NCI-H1048 (cell line): ENCODE measurements at places on chromosomes 1 and 21.

- no peak for DNase-seq
Observed at GRCh38 chr21:36104317-36105300, 30.3 kb upstream of the CBR3 start.

GRCh38 chr1:96238426-96238825 is 483.2 kb upstream of the PTBP2 start:
- no peak for DNase-seq

GRCh38 chr1:93756657-93757056 is 75.0 kb upstream of the BCAR3 start:
- DNase-seq = no peak

DNA sequence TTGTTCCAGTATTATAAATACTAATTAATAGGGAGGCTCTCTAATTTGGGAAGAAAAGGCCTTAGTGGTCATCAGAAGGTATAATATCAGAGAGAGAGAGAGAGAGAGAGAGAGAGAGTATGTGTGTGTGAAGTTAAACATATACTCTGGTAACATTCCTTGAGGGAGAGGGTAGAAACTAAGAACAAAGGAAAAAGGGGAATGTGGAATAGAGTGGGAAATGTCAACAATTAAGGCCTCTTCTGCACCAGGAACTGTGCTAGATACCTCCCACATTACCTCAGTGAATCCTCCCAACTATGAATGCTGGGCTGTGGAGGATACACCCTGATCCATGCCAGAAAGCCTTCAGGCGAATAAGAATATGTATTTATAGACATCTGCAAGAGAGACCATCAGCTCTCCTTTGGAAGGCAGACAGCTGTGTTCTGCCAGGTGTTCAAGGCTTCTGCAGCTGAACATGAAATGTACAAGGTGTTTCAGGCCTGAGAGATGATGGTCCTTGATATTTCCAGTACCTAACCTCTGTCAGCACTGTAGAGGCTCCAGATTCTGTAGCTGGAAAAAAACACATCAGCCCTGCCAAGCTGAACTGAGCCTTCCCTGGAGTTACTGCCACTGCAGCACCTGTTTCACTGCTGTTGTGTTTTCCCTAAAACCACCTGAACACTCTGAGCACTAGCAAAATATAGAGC is 29.1 kb downstream of the TBX15 start:
- no peak for DNase-seq

DNA sequence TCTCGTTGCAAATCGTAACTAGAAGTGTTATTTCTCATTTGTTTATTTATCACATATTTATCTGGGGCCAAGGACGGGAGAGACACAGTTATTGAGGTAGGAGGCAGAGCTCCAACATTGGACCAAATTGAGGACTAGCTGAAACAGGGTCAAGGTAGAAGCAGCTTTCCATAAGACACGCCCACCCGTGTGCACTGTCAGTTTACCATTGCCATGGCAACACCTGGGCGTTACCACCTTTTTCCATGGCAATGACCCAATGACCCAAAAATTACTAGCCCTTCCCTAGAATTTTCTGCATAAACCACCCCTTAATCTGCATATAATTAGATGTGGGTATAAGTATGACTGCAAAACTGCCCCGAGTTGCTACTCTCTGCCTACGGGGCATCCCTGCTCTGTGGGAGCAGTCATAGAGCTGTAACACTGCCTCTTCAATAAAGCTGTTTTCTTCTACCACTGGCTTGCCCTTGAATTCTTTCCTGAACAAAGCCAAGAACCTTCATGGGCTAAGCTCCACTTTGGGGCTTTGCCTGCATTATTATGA is 72.7 kb downstream of the FBXO2 start:
- no peak for DNase-seq

- no peak for DNase-seq
Observed at GRCh38 chr1:158813164-158813563, 18.0 kb upstream of the MNDA start.

GRCh38 chr21:37367336-37367702 is 746 bp downstream of the DYRK1A start:
- no peak for DNase-seq

GRCh38 chr21:14533499-14534428 is 12.4 kb downstream of the SAMSN1 start:
- DNase-seq = no peak

- no peak for DNase-seq
Observed at GRCh38 chr1:112358061-112358770, 37.8 kb upstream of the CTTNBP2NL start.

DNA sequence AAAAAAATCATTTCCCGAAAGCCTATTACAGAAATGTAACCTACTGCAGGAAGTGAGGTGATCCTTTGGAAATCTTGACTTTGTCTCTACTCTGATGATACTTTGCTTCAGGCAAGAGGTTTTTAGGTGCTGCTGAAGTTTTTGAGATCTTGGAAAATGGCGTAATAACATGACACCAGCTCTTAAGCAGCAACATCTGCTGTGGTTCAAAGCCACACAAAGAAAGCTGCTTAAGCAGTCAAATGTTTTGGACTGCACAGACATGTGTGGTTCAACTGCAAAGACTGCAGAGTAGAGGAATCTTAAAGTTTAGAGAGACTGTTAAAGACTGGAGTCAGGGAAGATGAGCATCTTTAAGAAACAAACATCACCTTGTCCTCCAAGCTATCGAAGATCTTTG is 139.0 kb downstream of the RASAL2 start:
- DNase-seq = no peak

DNA sequence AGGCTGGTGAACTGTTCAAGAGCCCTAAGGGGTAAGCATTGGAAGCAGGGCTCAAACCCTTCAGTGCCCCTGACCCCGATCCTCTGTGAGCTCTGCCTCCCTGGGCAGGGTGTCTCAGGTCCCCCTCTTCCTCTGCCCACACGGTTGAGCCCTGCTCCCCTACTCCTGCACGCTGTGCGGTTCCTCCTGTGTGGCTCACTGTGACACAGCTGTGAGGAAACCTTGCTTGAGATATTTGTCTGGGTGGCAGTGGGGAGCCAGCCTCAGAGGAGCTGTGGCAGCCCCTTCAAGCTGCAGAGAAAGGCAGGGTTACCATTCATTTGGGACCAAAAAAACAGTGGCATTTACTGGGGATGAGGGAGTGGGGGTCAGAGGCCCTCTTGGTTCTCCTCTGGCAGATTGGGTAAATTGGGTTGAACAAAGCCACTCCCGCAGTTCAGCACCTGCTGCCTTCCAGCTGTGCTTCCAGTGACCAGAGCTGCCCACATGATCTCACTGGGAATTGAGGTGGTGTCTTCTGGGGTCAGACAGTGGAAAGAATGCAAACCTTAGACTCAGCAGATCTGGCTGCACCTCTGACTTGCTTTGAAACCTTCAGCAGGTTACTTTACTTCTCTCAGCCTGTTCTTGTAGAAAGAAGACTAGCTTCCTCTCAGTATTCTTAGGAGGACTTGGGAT is 60.6 kb upstream of the CD1D start:
- DNase-seq = no peak

GRCh38 chr1:23774174-23774880 is 3.9 kb upstream of the PITHD1 start:
- DNase-seq = no peak
